Stimulated activated CD4-positive, alpha-beta T cell treated with anti-CD3 and anti-CD28 coated beads, Interleukin-12 subunit alpha, Interleukin-12 subunit beta, amount 100 ng/mL, for 24 hours (primary cell): ENCODE measurements at places on chromosomes 12 and 14.

DNA sequence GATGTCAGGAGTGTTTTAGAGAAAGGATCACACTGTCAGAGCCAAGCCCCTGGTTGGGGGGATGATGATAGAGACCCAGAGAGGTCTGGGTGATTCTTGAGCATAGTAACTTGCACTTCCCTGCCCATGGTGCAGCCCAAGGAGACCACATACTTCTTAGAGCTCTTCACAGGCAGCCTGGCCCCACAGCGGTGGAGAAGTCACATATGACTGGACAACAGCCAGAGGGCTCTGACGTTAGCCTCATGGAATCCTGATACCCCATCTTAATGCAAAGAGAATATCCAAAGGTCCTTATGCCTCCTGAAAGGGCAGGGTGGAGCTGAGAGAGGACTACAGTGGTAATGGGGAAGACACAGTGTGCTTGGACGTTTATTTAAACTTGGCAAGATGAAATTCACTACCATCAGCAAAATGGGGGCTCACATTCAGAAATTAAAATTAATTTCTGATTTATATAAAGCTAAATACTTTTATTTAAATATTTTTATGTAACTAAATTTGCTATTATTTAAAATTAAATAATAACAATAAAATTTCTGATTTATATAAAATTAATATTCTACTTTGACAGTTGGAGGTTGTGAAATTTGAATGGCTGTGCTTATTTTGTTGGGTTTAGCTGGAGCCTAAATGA lies 131.3 kb downstream of the KTN1 start:
- DNase-seq, result no peak

DNA sequence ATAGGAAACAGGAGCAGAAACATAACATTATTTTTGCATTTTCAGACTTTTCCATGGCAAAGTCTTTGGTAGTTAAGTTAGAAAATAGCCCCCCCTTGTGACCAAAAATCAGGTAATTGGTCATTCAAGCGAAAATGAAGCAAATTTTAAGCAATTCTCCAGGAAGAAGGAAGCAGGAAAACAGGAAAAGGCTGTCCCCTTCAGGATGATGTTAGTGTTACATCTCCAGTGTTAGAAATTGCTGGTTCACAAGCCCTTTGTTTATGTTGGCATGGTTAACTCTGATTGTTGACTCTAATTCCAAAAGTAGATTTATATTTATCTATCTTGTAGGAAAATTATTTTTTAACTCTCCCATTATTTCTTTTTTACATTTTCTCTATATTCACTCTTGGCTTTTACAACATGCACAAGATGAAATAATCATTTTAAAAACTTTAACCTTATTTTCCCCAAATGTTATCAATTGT lies 18.8 kb upstream of the GAS2L3 start:
- DNase-seq, result no peak

GRCh38 chr14:101851736-101852405 lies 90.4 kb downstream of the PPP2R5C start:
- no peak for DNase-seq

DNA sequence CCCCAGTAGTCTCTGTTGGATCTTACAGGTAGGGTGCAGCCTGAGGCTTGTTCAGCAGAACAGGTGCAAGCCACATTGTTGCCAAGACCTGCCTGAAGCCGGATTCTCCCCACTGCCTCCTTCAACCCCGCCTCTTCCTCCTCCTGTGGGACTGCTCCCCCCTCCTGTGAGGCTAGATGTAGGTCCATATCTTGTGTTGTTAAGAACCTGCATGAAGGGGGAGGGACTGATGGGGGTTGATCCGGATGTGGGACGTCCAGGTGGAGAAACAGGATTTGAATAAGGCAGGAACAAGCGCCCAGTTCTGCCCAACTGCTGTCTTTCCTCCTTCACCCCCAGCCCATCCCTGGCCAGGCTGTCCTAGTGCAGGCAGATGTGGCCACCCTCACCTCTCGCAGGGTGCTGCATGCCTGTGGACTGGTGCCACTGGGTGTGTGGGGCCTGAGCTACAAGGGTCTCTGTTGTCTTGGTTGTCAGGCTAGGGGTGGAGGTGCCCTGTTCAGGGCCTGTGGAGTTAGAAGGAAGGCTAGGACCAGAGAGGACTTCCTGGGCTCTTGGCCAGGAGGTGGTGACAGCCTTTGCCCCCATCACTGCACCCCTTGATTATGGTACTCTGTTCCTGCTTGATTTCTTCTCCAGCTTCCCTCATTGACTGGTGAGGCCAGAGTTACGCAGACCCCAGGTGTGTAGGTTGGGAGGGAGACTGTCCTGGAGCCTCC lies 1.4 kb downstream of the NR4A1 start:
- no peak for DNase-seq

- DNase-seq, result no peak
Observed at GRCh38 chr14:98622208-98623051, 649.6 kb downstream of the BCL11B start.
